ENCODE measurements at places on chromosomes 12 and 14.

DNA sequence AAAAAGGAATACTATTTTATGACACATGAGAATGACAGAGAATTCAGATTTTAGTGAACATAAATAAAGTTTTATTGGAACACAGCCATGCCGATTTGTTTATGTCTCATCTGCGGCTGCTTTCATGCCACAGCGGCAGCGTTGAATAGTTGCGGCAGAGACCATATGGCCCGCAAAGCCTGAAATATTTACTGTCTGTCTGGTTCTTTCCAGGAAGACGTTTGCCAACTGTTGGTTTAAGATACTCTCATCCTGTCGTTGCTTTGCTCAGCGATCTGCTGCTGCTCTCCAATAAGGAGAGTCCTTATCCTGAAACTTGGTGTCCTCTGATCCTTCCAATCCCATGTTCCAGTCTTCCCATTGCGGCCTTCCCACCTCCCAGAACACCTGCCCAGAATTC, 89.9 kb downstream of the SLC24A4 start:
- no peak for DNase-seq

DNA sequence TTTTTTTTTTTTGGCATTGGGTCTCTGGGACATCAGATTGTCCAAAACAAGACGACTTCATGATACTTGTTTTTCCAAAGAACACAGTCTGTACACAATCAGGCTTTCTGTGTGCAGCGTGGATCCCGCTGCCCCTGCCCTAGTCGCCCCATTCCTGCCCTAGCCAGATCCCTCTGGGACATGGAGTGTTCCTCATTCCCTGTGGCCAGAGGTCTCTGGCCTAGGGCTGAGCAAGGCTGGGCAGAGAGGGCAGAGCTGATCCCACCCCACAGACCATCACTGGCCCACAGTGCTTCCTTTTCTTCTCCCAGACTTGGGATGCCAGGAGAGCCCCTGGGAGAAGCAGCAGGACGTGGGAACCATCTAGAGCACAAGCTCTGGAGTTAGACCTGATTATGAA, 20.9 kb upstream of the EIF2B2 start:
- no peak for DNase-seq

DNA sequence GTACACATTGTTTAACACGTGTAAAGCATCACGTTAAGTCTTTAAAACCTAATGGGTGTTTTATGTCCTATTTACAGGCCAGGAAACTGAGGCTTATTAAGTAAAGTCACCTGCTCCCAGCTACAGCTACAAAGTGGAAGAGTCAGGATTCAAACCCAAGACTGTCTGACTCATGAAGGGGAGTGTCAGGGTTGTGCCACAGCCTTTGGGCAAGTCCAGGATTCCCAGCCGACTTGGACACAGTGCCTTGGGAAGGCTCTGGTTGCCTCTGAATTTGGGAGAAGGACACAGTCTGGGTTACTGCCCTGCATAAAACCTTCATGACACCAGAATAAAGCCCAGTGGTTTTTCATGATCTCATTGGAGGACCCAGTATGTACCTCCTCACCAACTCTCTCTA, 7.3 kb downstream of the RNU4-2 start:
- DNase-seq: no peak

DNA sequence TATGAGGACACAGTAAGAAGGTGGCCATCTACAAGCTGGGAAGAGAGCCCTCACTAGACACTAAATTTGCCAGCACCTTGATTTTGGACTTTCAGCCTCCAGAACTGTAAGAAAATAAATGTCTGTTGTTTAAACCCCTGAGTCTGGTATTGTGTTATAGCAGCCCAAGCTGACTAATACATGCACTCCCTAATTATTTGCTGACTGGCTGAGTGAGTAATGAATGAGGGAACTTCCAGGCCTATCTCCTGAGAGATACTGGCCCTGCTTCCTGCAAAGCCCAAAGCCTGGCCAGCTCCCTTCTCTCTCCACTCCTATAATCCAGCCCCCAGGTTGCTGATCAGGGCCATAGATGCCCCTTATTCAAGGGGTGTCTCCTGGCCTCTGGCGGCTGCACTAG, 120.0 kb upstream of the NOS1 start:
- no peak for DNase-seq

GRCh38 chr14:35506927-35507326, 27.0 kb upstream of the INSM2 start:
- no peak for DNase-seq

GRCh38 chr12:93879476-93880421, 202.6 kb downstream of the CRADD start:
- DNase-seq: no peak

- DNase-seq: no peak
Measured at GRCh38 chr12:65189028-65189718, 19.8 kb downstream of the LEMD3 start.

DNA sequence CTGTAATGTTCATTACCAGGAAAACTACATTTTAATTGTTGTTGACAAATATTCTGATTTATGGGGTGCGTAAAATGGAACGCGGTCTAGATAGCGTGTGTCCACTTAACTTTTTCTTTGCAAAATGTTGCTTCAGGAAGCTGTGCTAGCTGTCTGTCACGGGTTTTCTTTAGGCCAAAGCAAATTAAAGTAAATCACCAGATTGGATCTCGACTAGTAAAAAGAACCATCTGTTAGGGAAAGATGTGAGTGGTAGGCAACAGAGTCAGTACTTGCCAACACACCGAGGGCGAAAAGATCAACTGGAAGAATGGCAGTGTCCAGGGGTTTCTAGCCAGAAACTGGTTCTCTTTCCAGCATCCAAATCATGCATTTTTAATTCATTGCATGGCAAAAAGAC, 404.9 kb upstream of the TMPO start:
- DNase-seq: no peak

GRCh38 chr12:90254796-90255195, 546.2 kb upstream of the ATP2B1 start:
- no peak for DNase-seq

- no peak for DNase-seq
Measured at GRCh38 chr12:12734054-12734453, 16.9 kb downstream of the CDKN1B start.

DNA sequence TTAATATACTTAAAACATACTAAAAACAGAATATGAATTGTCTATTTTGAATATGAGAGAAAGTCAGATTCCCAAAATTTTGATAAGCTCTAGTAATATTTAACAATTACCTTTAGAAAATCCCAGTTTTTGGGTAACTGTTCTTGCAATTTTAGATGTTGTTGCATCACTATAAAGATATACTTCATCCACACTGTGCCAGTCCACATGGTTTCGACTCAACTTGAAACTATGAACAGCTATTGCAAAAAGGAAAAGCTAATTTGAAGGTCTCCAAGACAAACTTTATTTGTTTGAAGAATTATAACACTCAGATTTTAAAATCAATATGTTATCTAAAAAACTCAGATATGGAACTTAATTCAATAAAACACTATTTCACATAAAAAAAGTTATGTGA, 59.9 kb downstream of the DDHD1 start:
- DNase-seq: no peak

DNA sequence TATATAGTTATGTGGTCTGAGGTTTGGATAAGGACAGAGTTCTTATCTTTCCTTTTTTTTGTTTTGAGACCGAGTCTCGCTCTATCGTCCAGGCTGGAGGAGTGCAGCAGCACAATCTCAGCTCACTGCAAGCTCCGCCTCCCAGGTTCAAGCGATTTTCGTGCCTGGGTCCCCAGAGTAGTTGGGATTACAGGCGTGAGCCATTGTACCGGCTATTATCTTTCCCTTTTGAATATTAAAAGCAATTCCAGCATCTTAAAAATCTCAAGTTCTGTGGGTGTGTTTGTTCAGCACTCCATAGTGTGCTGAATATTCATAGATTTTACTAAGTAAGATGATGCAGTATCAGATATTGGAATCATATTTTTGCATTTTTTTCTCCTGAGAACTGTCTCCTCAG, 404.4 kb upstream of the RGS6 start:
- no peak for DNase-seq

DNA sequence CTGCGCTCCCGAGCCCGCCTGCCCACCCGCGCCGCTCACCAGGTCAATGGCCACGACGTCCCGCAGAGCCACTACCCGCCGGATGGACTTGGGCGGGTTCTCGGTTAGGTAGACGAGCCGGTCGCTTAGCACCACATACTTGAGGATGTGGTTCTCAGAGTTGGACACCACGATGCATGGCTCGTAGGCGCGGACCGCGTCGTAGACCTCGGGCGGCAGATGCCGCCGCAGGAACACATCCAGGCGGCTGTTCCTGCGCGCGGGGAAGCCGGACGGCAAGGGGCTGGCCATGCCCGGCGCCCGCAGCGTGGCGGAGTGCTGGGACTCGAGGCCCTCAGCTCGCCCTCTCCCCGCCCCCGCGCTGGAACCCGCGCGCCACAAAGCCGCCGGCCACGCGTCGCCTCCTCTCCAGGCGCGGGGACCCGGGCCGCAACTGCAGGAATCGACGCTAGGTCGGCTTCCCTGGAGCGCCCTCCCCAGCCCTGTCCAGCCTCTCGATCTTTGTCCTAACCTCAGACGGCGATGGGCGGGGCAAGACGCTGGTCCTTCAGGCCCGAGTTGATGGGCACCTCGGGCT, at the start of gene C12orf56:
TSS of gene C12orf56 (minus strand) at position 484 of the 577 bp plus-strand sequence. CDS start at position 291, 193 bp downstream.
- DNase-seq: no peak

GRCh38 chr12:103960616-103961227, 5.0 kb upstream of the TDG start:
- no peak for DNase-seq

DNA sequence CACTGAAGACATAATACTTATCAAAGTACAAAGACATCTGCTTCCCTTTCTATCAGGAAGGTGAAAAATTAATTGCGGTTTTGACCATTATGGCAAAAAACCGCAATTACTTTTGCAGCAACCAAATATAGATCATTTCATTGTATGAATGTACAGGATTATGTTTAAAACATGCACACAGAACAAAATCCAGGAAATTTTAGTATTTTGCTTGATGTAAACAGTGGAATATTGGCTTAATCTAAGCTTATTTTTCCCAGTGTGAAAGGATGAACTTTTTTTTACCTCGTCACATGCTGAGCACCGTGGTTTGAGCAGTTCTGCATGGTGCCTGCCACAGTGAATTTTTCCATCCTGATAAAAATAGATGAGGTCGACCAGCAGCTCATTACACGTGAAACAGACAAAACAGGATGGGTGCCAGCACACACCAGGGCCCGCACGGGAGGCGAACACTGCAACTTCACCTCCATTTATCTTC, 121.2 kb downstream of the PRICKLE1 start:
- DNase-seq: no peak

GRCh38 chr14:104879983-104880565, 15.0 kb downstream of the CEP170B start:
- DNase-seq: no peak

- no peak for DNase-seq
Measured at GRCh38 chr12:130702966-130703732, 12.9 kb downstream of the RIMBP2 start.

DNA sequence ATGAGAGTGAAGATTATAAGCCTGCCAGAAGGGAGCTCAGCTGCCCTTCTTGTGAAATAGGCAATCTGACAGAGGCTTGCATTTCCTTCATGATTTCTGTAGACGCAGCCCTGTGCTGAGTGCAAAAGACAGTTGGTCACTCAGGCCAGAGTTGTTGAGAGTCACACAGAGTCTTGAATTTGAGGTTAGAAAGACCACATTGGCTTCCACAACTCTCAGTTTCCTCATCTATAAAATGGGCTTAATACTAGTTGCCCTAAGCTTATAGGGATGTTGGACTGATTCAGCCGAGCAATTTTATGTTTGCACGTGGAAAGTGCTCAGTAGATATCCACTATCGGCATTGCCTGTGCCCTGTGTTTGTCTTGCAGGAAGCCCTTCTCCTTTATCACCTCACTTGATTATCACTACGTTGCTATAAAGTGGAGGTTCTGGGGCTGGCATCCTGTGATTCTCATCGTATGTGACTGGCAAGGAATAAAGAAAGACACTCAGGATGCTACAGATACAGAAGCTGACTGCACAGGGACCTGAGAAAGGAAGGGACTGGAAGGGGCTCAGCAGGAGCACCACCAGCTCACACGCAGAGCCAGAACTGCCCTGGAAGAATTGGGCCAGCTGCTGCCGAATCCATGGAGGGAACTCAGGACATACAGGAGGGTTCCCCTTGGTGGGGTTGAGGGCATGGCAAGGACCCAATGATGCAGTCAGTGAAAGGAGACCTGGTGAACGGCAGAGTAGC, 19.8 kb upstream of the SERPINA4 start:
- no peak for DNase-seq

GRCh38 chr14:99401211-99401610, 79.4 kb downstream of the SETD3 start:
- DNase-seq: no peak

DNA sequence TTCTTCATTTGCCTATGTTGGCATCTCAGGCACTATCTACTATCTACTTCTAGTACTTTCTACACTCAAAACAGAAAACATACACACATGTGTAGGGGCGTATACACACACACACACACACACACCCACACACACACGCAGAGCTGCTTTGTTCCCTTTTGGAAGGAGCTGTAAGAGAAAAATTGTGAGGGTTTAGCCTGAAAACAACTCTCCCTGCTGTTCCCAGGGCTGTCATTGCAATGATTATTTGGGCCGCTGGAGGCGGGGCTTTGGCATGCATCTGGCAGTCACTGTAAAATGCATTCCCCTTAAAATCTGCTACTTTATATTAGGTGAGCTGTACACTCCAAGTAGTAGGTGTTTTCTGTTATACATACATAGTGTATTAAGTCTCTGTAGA, 29.1 kb upstream of the SLC38A2 start:
- DNase-seq: no peak

- DNase-seq: no peak
Measured at GRCh38 chr12:108241986-108242703, 97.0 kb downstream of the CMKLR1 start.

GRCh38 chr14:89678768-89679167, 261.7 kb upstream of the FOXN3 start:
- no peak for DNase-seq

DNA sequence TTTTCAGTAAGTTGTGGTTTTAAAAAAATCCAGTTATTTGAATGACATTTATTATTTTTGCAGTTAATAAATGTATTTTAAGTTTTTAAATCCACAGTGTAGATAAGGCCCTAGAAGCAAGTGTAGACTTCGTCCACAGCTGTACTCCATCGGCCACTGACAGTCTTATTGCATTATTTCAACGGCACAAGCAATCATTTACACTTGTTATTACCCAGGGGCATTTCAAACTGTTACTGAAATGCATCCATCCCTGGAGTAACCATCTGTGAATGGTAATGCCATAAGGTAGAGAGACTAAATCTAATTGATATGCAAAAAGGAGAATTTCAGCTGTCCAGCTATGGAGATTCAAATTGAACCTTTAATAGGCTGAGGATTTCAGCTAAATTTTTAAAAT, 48.4 kb downstream of the BICD1 start:
- no peak for DNase-seq

DNA sequence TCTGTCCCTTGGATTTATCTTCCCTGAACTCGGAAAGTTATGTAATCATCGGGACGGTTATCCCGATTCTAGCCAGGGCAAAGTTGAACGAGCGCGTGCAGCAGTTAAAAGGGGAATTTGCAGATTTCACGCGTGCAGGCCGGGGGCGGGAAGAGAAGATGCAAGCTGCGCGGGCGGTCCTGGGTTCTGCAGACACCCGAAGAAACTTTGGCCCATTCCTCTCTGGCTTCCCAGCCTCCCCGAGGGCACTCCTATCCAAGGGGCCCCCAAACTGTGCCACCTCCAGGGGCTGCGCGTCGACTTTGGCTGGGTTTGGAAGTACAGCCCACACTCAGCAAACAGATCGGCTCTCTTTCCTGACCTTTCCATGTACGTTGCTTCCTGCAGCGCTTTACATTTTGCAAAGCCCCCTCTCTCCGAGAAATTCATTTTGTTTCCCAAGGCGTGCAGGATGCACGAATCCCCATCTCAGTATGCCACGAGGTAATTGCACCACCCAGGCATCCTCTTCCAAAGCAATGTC, 941 bp upstream of the PPP1CC start:
- no peak for DNase-seq

Measured in GM19239 (cell line).